ENCODE measurements at places on chromosomes 11 and 22.

- H3K4me3 ChIP-seq: no peak within 1 kb of the TSS
- H3K27me3 ChIP-seq: no peaks in the 10 kb centered on the region
- no peak for DNase-seq
- H3K27ac ChIP-seq: no peak within 1 kb of the TSS
Observed at GRCh38 chr11:76670485-76671236, at the start of gene LRRC32. Gene LRRC32, minus strand, starts transcription at chr11:76670747. Its CDS starts 4,793 bp downstream, at chr11:76665954.

GRCh38 chr22:49768951-49769690 lies 58.6 kb downstream of the BRD1 start:
- no peak overlapping the region for H3K4me3 ChIP-seq
- H3K27me3 ChIP-seq: no peaks in the 10 kb centered on the region
- H3K36me3 ChIP-seq: peaks cover 22% of the 10 kb centered on the region
- peaks cover 25% of the 10 kb centered on the region for H3K4me1 ChIP-seq

DNA sequence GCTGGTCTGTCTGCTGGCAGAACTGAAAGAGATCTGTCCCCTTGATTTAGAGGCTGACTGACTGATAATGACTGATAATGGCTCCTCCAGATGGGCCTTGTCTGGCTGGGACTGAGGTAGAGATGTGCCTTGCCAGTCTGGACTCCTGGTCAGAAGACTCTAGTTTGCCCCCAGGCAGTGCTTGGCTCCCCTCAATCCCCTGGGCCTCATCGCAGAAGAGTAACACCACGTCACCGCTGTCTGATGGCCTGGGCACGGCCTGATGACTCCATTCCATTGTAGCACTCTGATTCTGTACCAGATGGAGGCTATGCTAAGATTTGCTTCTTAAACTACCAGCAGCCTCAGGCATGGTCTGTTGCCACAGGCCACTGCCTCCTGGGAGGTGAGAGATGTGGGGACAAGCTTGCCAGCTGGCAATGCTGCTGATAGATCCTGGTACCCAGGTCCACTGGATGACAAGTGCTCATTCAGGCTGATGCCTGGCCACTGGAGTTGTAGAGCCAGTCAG lies 19.1 kb downstream of the CYB5R2 start:
- no peak overlapping the region for H3K27ac ChIP-seq
- H3K27me3 ChIP-seq: no peaks in the 10 kb centered on the region
- H3K4me1 ChIP-seq: no peaks in the 10 kb centered on the region
- no peak overlapping the region for H3K4me3 ChIP-seq

DNA sequence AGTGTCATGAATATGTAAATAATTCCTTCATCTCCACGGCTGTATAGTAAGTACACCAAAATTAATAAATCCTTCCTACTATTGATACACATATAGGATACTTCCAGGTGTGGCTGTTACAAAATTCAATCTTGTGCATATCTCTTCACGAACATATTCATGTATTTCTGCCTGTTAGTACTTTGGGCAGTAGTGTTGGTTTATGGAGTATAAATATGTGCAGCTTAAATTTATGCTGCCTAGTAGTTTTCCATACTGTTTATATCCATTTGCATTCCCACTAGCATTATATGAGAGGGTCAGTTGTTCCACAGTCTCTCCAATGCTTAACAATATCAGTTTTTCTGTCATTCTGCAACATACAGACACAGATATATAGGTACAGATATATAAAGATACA lies 3.9 kb upstream of the OR5M8 start:
- no peak overlapping the region for H3K4me3 ChIP-seq
- H3K27me3 ChIP-seq: no peaks in the 10 kb centered on the region
- no peaks in the 10 kb centered on the region for H3K36me3 ChIP-seq
- no peak overlapping the region for H3K27ac ChIP-seq
- no peak for DNase-seq

DNA sequence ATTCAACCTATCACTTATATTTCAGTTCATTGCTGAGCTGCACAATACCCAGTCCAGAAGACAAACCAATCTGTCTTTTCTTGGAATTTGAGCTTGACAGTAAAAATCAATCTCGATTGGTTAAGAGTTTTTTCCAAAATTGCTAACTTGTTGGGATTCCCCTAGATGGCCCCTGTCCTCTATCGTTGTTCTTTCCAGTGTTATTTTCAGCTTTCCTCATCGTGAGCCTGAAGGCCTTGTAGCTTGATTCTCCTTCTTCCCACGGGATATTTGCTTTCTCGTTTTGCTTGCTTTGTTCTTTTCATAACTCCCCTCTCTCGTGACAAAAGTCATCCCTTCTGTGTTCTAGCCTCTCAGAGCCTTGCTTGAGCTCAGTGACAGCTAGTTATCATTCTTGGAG lies 3.1 kb downstream of the OR8B8 start:
- H3K27ac ChIP-seq: no peak overlapping the region
- no peaks in the 10 kb centered on the region for H3K36me3 ChIP-seq
- H3K27me3 ChIP-seq: no peaks in the 10 kb centered on the region
- no peak overlapping the region for H3K4me3 ChIP-seq
- no peak for DNase-seq

DNA sequence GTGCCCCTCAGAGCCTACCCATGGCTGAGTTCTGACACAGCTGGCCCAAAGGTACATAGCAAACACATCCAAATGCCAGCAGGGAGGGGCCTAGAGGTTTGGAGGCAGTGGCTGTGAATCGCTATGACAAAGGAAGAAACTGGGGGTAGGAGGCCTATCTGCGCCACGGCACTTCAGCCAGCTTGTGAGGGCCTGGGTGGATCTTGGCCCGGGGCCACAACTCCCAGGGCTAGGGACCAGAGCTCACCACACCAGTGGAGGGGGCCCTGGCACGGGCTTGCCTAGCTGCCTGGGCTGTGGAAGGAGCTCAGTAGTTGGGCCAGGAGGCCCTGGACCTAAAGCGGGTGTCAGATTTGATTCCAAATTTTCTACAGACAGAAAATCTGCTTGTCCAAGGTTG lies 9.4 kb upstream of the NAP1L4 start:
- H3K4me1 ChIP-seq: peaks cover 10% of the 10 kb centered on the region
- no peaks in the 10 kb centered on the region for H3K27me3 ChIP-seq
- no peak overlapping the region for H3K27ac ChIP-seq
- no peak overlapping the region for H3K4me3 ChIP-seq
- no peak for DNase-seq

GRCh38 chr11:6572215-6572614 lies 31.2 kb downstream of the RRP8 start:
- no peak for DNase-seq
- H3K27ac ChIP-seq: no peak overlapping the region
- peaks cover 4% of the 10 kb centered on the region for H3K4me1 ChIP-seq
- no peaks in the 10 kb centered on the region for H3K36me3 ChIP-seq
